ENCODE measurements at places on chromosomes 3 and 15.

- no peak for DNase-seq
Observed at GRCh38 chr3:125043599-125044151, 12.1 kb downstream of the HEG1 start.

DNA sequence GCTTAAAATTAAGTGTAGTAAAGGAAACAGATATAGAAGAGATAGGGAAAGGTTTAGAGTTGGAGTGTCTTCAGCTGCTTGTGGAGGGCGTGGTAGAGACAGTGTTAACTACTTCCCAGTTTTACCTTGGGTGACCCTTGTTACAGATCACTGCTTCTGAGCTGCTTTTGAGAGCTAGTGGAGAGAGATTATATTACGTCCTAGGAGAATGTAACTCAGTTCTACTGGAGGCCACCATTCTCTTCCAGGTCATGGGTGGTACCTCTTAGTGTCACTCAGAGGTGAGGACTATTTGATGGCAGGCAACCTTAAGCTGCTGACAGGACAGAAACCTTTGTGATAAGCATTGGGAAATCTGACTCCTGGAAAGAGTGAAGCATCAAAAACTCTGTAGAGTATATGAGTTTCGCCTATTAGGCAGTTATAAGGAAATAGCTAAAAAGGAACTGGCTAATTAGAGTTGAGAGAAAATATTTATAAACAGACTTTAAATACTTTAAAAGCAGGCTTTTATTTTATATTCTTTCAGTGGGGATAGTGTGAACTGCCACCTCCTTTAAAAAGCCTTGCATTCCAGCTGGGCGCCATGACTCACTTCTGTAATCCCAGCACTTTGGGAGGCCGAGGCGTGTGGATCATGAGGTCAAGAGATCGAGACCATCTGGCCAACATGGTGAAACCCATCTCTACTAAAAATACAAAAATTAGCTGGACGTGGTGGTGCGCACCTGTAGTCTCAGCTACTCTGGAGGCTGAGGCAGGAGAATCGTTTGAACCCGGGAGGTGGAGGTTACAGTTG is 106.5 kb downstream of the ZNF609 start:
- no peak for DNase-seq

GRCh38 chr15:60534051-60534450 is 55.1 kb upstream of the ICE2 start:
- no peak for DNase-seq

GRCh38 chr15:52862677-52863076 is 72.5 kb upstream of the ONECUT1 start:
- DNase-seq: no peak

GRCh38 chr3:60220768-60221167 is 1030.5 kb downstream of the FHIT start:
- DNase-seq: no peak

DNA sequence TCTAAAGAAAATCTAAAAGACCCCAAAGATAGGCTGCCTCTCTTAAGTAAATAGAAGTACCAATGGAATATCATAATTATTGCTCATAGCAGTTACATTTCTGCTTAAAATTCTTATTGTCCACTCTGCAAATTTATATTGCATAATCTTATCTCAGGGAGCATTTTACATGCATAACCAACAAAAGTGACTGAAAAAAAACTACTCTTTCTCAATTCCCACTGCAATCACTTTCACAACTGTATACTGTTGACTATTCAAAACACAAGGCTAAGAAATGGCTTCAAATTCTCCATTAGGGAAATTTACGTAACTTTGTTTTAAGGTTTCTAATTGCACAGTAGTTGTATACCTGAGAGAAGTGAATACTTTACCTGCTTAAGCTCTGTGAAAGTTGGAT is 56.3 kb downstream of the HMG20A start:
- no peak for DNase-seq

- no peak for DNase-seq
Observed at GRCh38 chr3:70606018-70606417, 293.6 kb upstream of the MDFIC2 start.

DNA sequence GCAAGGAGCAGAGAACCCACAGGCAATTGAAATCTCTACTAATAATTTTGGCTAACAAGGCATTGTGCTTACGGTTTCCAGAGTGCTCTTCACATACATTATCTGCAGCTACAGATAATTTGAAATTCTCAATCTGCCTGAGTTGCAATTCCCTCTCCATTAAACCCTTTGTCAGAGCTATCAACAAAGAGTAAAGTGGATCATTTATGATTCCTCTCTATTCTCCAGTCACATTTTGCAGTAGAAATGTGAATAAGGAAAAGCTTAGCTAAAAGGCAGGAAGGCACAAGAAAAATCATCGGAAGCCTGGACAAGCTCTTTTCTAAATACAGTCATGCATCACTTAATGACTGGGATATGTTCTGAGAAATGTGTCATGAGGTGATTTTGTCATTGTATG is 49.6 kb downstream of the FAM98B start:
- DNase-seq: no peak

Measured in T-helper 2 cell (primary cell).